ENCODE measurements at places on chromosomes 2 and 18. TPM values are rescaled to one million over a fixed set of nuclear protein-coding genes. Genes with fewer than 3 reads are reported as not detected.

GRCh38 chr2:125160947-125161346, 1135.9 kb downstream of the CNTNAP5 start:
- no peak for DNase-seq

DNA sequence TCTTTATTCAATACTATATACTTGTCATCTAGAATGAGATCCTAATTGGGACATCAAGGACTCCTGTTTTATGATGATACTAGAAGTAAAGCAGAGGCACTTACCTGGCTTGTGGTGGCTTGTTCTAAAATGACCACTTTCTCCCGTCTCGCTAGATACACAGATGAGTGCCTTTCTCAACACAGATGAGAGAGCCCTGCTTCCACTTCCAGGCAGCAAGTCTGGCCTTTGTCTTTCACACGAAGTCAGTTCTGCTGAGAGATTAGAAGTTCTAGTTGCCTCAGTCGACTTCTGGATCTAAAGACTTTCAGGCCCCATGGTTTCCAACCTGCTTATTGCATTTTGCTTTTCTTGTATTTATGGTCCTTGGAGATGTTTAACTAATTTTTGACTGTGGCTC, 70.3 kb downstream of the PPP1R1C start:
- no peak for DNase-seq

GRCh38 chr2:97730245-97730644, 16.9 kb downstream of the ZAP70 start:
- DNase-seq = peak; percentile 10

DNA sequence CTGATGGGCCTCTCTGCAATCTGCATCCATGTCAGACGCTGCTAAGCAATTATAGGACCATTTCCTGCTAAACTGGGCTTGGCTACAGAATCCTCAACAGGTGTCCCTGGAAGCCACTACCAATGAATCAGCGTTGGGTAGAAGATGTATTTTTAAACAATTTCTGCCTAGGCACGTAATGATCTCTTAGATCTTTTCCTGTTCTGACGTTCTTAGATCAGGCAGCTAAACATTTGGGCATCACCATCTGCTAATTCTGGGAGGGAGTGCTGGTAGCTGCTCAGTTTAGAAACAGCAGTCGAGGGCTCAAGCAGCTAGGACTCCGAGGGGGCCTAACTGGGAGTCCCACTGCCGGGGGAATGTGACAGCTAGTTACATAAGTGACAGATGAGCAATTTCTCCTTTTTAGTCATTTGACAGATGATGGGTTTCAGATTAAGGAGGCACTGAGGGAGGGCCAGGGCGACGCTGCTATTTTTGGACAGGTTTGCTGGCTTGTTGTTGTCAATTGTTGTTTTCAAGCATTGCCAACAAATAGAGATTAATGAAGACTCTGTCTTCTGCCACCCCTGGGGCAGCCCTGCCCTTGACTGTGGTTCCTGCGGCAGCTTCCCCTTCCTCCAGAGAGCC, 92.7 kb downstream of the MRO start:
- no peak for DNase-seq

DNA sequence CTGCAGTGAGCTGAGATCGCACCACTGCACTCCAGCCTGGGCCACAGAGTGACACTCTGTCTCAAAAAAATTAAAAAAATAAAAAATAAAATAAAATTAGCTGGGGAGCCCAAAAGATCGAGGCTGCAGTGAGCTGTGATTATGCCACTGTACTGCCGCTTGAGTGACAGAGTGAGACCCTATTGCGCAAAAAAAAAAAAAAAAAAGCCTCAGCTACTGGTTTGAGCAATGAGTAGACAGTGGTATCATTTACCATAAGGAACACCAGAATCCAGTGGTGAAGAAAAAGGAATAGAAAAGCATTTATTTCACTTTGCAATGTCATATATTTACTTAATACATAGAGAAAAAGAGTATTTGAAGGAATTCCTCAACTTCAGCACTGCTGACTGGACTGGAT, 3.0 kb downstream of the SAP130 start:
- no peak for DNase-seq

DNA sequence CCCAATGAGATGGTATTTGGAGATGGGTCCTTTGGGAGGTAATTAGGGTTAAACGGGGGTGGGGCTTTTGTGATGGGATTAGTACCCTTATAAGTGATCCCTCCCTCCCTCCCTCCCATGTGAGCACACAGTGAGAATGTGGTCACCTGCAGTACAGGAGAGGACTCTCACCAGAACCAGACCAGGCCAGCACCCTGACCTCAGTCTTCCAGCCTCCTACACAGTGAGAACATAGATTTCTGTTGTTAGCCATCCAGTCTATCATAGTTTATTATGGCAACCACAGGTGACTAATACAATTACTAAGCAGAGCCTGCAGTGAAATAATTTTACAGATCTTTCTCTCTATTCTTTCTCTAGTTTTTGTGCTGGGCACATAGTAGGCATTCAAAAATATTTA, 137.7 kb upstream of the PKDCC start:
- DNase-seq = no peak

GRCh38 chr2:5982193-5982902, 290.2 kb downstream of the SOX11 start:
- no peak for DNase-seq

- no peak for DNase-seq
Observed at GRCh38 chr2:72561621-72562318, 264.1 kb downstream of the EXOC6B start.

DNA sequence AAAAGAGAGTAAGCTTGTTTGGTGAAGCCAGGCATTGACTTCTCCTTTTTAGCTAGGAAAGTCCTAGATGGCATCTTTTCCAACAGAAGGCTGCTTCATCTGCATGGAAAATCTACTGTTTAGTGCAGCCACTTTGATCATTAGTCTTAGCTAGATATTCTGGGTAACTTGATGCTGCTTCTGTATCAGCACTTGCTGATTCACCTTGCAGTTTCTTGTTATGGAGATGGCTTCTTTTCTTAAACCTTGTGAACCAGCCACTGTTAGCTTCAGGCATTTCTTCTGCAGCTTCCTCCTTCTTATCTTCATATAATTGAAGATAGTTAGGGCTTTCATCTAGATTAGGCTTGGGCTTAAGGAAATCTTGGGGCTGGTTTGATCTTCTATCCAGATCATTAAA, 639.7 kb downstream of the TDRD15 start:
- DNase-seq = no peak

- peak; percentile 70 for DNase-seq
Observed at GRCh38 chr2:17245906-17246305, 272.3 kb downstream of the RAD51AP2 start.

GRCh38 chr2:134020608-134021007, 233.3 kb upstream of the MGAT5 start:
- DNase-seq = no peak

DNA sequence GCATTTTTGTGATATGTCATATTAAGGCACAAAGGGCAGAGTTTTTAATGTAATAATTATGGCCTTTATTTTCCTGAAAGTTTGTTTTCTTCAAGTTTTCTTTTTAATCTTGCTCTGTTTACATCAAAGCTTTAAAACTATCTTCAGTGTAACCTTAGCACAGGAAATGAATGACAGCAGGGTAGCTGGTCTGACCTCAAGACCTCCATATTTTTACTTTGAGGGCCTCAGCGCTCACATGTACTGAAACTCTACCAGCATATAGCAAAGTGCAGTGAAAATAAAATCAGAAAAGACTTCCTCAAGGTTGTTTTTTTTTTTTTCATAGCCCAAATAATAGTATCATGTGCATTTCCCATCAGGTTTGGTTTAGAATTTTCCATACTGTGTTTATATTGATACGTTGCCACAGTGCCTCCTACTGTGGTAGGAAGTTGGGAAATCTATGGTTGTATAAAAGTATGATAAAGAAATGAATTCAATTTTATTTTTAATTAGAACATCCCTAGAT, 163.4 kb downstream of the UBE2E3 start:
- no peak for DNase-seq

DNA sequence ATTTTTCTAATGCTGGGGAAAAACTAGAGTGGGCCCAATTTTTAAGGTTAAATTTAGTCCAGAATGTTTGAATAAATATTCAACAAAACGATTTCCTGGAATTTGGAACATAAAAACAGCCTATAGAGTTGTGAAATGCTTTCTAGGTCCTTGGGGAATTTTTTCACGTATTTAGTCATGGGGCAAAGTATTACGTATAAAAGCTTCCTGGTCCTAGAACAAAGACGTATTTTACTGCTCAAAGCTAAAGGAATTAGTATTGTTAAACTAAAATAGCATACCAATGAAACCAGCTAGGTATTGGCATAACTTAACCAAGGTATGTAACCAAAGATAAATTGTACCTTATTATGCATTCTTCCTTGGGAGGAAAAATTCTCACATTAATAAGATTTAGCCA, 1.6 kb downstream of the SESTD1 start:
- no peak for DNase-seq

GRCh38 chr2:124814968-124815745, 790.1 kb downstream of the CNTNAP5 start:
- DNase-seq = peak; percentile 22

- DNase-seq = no peak
Observed at GRCh38 chr2:208479342-208479741, 72.8 kb downstream of the PTH2R start.

GRCh38 chr2:8575038-8575833, 106.6 kb upstream of the ID2 start:
- DNase-seq = peak; percentile 59

GRCh38 chr2:223735035-223735640, 102.2 kb downstream of the AP1S3 start:
- DNase-seq = no peak

DNA sequence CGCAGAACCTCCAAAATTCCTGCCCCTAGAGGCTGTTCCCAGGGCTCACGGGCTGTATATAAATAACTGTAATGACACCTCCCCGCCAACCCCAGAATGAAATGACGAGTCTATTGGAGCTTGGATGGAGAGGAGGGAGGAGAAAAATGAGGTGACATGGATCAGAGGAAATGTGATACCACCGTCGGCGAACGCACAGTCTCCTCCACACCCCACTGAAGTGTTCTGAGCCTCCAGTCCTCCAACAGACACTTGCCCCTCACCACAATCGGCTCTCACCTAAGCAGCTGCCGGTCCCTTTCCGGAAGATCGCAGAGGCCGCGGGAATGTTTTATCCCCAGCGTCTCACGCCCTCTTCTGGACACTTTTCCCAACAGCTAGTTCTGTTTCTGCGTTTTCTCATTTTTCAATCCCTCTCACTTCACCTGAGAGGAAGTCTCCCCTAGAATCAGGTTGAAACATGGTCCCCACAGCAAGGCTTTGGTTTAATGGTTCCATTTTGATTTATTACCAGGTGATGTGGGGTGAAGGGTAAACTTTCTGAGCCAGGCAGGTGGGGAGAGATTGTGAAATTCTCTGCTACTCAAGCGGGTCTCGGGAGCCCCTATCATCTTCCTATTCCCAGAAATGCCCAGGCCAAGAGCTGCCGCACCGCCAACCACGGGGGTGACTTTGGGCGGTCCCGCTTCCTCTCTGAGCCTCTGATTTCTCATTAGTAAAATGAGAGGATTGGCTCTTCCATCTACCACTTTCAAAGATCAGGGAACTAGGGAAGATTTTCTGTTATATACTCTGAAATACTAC, 9.1 kb upstream of the MYO5B start:
- DNase-seq = peak; percentile 72

The KCNJ3 gene
- 9.9 TPM for polyA plus RNA-seq

The GNAL gene
- 1.8 TPM for polyA plus RNA-seq

The LRP2 gene
- 44.7 TPM for polyA plus RNA-seq

The RGPD3 gene
- 0.41 TPM for polyA plus RNA-seq

The CYP27C1 gene
- polyA plus RNA-seq = not detected

The SH3BP4 gene
- 20.0 TPM for polyA plus RNA-seq

The CHRNG gene
- not detected for polyA plus RNA-seq

The PKDCC gene
- polyA plus RNA-seq = 28.1 TPM

The ABCG5 gene
- polyA plus RNA-seq = not detected

The SLC19A3 gene
- polyA plus RNA-seq = 8.3 TPM

The CNGA3 gene
- not detected for polyA plus RNA-seq

The LINC00305 gene
- polyA plus RNA-seq = not detected

The IDH1 gene
- 95.7 TPM for polyA plus RNA-seq

The TMEM163 gene
- 2.6 TPM for polyA plus RNA-seq

Measured in kidney (tissue), 22 donors.